T-helper 9 cell (primary cell): ENCODE measurements at places on chromosomes 2 and 18.

GRCh38 chr2:160967523-160967922, 192.7 kb upstream of the TANK start:
- DNase-seq: no peak

DNA sequence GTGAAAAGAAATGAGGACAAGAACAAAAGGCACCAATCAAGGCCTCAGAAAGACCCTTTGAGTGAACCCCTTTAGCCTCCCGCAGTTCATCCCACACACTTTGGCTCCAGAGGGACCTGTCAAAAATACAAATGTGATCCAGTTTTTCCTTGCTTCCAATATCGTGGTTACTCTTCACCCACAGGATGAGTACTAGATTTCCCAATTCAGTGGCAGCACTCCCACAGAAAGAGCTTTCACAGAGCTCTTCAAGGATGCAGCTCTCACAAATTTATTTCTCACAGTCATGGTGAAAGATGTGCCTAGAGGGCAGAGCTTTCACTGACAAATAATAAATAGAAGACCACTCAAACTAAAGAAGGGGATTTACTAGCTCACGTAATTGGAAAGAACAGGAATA, 3.0 kb upstream of the GFPT1 start:
- DNase-seq: no peak

GRCh38 chr2:98524168-98524567, 79.5 kb downstream of the INPP4A start:
- no peak for DNase-seq

GRCh38 chr18:74147491-74147778, 199 bp downstream of the FBXO15 start:
- no peak for DNase-seq

GRCh38 chr18:57433934-57434535, 1.1 kb upstream of the ONECUT2 start:
- DNase-seq: no peak

DNA sequence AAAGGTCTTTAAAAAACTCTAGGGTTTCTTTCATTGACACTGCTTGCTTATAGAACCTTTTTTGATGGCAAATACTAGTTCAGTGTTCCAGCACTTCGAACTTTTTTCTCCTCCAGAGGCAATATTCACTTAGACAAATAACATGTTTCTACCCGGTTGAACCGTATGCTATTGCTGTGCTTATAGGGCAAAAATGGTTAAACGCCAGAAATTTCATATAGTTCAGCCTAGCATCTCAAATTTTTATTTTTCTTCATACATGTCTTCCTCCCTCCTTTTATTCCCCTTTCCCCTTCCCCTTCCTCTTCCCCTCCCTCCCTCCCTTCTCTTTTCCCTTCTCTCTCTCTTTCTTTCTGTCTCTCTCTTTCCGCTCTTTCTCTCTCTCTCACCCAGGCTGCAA, 96.9 kb upstream of the FSHR start:
- DNase-seq: no peak

- no peak for DNase-seq
These were observed 62.6 kb downstream of the EN1 start for GRCh38 chr2:118784860-118785259.

GRCh38 chr2:153476816-153477635, 1.5 kb downstream of the RPRM start:
- no peak for DNase-seq

DNA sequence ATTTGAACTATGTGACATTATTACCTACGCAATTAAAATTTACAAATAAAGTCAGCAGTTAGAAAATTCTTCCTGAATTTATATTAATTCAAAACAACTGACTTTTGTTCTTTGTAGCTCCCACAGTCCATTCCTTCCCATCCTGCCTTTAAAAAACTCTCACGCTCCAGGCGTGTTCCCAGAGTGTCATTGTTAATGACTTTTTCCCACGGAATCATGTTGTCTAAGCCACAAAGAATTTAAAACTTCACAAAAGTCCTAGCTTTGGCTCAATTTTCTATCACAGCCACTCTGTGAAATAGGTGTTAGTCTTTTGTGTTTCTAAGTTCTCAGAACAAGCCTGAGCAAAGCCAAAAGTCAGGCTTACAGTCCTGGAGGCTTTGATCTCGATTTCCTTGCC, 26.5 kb downstream of the SLC1A4 start:
- no peak for DNase-seq

DNA sequence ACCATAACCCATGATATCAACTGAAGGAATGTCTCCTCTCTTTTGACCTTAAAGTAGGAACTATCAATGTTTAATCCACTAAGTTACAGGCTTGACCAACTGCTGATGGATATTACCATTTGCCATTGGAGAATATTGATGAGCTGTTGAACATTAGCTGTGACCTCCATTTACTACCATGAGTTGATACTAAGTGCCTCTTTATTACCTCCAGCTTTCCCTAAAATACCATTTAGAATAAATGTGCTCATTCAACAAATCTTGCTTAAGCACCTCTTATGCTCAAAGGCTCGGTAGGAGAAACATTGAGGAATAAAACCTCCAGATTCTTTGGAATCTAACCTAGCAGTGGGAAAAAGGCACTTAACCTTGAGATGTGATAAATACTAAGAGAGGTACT, 81.2 kb downstream of the FAM124B start:
- no peak for DNase-seq
